ENCODE measurements at places on chromosomes 1 and 21. TPM values are rescaled to one million over a fixed set of nuclear protein-coding genes. Genes with fewer than 3 reads are reported as not detected.

GRCh38 chr1:203625628-203626019, 1.0 kb upstream of the ATP2B4 start:
- no peak for DNase-seq

The RGS4 gene
- polyA plus RNA-seq = 0.85 TPM

- DNase-seq = no peak
These were observed 19.5 kb downstream of the GPBP1L1 start for GRCh38 chr1:45666836-45667235.

DNA sequence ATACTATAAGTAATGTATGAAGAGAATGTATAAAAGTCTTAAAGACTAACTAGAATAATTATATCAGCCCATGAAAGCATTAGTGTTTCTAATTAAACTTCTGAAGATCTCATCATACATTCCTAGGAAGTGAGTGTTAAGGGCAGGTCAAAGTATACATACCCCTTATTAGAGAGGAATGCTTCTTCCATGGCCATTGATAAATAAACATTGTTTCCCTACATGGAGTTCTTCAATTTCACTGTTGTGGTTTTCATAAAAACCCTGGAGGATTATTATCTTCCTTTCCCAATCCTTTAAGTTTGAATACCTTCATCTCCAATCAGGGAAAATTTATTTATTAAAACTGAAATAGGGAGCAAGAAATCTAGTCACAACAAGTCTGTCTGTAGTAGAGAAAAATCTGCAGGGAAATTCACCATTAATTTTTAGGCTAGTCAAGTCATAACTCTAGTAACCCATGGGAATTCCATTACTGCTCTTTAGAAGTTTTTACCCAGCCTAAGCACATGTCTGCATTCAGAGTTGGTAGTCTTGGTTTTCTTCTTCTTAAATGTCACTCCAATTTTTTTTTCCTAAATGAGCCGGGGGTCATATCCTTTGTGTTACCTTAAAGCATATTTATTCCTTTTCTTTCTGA, 147.0 kb downstream of the TNFSF18 start:
- DNase-seq = no peak

- no peak for DNase-seq
These were observed 7.8 kb upstream of the TARS2 start for GRCh38 chr1:150479370-150479769.

- no peak for DNase-seq
These were observed 46.7 kb downstream of the CAPZB start for GRCh38 chr1:19438516-19439195.

DNA sequence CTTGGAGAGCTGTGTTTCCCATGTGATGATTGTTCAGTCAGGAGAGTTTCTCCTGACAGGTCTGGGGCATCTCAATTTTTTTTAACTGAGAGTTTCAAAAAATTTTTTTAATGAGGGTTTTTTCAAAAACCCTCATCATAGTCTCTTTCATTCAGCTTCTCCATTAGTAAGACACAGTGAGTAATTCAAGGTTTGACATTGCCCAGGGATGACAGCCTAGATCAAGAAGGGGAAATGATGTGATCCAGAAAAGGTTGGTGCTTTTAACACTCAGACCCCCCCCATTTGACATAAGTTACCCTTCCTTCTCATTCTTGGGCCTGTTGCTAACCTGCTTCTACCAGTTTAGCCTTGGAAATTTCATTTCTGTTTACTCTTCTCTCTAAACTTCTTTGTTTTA, 189.4 kb upstream of the HOOK1 start:
- no peak for DNase-seq

- no peak for DNase-seq
These were observed 16.0 kb downstream of the JAK1 start for GRCh38 chr1:64950284-64950809.

DNA sequence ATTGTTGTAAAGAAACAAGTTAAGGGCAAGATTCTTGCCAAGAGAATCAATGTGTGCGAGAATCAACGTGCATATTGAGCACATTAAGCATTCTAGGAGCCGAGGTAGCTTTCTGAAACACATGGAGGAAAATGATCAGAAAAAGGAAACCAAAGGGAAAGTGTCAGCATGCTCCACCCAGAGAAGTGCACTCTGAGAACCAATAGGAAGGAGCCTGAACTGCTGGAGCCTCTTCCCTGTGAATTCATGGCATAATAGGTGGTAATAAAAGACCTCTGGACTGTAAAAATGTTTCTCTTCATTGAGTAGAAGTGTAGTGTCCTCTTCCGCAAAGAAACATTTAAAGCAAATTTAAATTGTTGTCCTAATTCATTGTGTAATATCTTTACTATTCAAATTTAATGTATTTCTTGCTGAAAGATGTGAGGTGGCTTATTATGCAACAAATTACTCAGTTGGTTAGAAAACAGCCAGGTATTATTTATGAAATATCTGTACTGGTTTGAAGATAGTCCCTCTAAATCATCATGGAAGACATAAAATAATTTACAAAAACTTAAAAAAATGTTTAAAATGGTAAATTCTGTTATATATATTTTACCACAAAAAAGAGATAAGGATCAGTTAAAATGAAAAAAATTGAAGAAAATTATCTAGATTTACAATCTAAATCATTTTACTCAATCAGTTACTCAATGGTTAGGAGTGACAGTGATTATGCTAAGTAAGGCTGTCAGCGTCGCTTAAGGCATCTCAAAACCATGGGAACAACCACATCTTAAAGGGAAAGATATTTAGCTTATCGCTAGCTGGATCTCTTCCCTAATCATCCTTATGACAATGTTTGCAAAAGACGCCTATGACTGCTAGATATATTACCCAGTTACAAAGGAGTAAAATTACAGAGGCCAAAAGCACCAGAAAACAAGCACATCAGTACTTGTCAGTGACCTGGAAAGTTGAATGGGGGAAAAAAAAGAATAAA, 31.3 kb downstream of the NVL start:
- DNase-seq = no peak

DNA sequence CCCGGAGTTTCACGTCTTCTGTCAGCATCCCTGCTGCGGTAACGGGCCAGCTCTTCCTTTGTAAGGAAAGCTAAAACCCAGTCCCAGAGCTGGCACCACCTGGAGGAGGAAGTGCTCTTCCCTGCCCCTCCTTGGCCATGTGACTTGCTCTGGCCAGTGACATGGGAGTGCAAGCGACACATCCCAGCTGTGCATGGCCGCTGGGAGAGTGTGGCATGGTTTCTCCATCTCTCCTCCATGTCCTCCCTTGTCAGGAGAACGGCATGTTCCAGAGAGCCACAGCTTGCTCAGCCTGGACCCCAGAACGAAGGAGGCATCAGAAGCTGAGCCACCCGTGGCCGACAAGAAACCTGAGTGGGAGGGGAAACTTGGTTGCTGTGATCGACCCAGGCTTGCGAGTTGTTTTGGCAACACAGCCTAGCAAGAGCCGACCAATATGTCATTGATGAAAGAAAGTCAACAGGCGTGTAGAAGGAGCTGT, 2.7 kb upstream of the PRXL2B start:
- no peak for DNase-seq

GRCh38 chr1:150015651-150016131, 5.2 kb upstream of the OTUD7B start:
- no peak for DNase-seq

DNA sequence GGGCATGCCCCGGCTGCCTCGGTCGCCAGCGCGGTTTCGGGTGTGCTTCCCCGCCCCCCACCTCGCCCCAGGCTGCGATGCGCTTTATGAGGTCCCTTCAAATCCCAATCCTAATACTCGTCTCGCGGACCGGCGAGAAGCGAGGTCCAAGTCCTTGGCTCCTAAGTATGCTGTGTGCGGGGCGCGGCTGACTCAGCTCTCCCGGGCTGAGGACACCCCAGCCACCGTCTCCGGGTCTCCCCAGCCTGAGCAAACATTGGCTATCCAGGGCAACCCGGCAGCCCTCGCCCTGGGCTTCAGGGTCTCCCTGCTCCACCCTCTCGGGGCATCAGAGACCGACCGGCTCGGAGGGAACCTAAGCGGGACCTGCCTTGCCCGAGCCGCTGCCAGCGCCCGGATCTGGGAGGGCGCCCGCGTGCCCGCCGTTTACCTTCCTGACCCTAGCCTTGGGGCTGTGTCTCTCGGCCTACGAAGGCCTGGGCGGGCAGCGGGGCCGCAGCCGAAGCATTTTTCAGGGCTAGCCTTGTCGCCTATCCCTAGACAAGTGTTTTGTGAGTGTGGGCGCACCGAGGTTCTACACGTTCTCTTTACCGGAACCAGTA, 1.2 kb downstream of the ITPKB start:
- DNase-seq = no peak

GRCh38 chr1:1092894-1093609, 18.9 kb upstream of the RNF223 start:
- no peak for DNase-seq

DNA sequence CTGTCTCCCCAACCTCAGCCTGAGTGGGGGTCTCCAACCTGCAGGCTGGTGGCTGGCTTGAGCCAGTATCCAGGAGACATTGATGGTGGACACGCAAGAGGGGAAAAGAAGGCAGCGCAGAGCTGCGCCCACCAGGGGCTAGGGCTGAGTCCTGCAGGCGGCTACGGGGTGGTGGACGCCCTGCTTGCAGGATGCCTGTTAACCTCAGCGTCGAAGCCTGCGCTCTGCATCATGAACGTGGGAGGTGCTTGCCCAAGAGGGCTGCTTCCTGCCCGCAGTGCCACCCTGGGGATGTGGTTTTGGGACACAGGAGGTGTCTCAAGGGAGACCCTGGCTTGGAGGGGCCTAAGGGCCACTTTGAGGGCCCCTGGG, 11.6 kb downstream of the CFAP410 start:
- no peak for DNase-seq

DNA sequence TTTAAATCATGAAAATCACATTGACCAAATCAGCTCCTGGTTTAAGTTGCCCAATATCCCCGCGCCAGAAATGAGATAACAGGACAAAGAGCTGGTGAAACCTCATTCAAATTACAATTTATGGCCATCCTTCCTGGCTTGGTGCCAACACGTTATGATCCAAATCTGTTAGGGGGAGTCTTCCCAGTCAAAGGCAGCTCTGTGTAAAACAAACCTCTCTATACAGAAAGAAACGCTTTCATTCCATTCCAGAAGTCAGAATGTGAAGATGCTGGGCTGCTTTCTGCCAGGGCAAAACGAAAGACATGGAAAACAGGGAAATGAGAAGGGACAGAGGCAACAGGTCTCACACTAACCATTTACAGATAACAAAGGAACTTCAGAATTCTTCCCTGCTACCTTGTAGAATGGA, 53.5 kb upstream of the TIAM1 start:
- no peak for DNase-seq

DNA sequence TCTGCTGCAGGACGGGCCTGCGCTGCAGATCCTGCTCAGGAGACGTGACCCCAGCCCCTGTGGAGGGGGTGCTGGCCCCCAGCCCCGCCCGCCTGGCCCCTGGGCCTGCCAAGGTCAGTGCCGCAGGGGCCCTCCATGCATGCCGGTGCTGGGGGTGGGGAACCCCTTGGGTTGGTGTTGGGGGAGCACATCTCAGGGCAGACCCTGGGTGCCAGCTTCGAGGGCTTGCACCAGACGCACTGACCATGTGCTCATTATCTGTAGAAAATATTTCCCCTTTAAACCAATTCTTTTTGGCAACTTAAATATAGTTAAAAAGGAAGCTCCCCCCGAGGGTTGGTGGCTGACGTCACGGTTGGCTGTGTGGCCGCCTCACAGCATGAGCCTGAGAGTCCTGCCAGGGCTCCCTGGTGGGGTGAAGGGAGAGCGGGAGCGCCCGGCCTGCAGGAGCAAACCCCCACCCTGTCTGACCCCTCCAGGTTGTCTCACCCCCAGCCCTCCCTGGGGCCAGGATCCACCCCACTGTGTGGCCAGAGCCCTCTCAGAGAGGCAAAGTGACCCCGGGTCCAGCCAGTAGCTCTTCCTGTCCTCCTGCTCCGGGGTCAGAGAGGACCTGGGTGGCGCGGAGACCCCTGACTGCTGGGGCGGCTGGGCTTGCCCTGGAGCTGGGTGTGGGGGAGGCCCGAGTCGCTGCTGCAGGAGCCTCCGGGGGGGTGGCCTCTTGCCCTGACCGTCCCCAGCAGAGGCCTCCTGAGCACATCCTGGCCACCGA, 5.3 kb upstream of the PFKL start:
- DNase-seq = no peak

- DNase-seq = no peak
These were observed 31.1 kb downstream of the EDARADD start for GRCh38 chr1:236425031-236425663.

The NBPF6 gene
- polyA plus RNA-seq = not detected

DNA sequence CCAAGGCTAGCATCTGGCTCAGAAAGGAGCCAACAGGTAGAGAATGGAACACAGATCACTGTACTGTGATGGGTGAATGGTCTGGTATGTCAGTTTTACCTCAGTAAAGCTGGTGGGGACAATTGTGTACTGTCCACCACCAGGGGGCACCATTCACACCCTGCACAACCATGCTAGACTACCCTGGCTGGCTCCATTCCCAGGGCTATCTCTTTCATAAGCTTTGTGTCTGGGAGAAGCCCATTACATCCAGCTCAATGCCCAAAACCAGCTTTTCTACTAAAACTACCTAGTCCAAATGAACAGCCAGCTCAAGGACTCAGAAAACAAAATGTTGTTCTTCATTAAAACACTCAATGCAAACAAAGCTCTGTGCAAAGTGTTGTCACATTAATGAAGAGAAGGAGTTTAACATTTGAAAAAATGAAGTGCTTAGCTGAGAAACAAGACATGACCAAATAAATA, 62.0 kb upstream of the RASAL2 start:
- DNase-seq = peak; percentile 41

Measured in forelimb muscle (tissue), 1 donor.